ENCODE measurements at places on chromosomes 7 and 10. TPM values are rescaled to one million over a fixed set of nuclear protein-coding genes. Genes with fewer than 3 reads are reported as not detected.

GRCh38 chr10:60352105-60352504 is 37.6 kb downstream of the ANK3 start:
- no peak for DNase-seq
- no peaks in the 10 kb centered on the region for H3K27me3 ChIP-seq
- no peak overlapping the region for H3K27ac ChIP-seq
- H3K36me3 ChIP-seq = no peaks in the 10 kb centered on the region
- H3K4me3 ChIP-seq = no peak overlapping the region
- H3K4me1 ChIP-seq = peaks cover 18% of the 10 kb centered on the region

DNA sequence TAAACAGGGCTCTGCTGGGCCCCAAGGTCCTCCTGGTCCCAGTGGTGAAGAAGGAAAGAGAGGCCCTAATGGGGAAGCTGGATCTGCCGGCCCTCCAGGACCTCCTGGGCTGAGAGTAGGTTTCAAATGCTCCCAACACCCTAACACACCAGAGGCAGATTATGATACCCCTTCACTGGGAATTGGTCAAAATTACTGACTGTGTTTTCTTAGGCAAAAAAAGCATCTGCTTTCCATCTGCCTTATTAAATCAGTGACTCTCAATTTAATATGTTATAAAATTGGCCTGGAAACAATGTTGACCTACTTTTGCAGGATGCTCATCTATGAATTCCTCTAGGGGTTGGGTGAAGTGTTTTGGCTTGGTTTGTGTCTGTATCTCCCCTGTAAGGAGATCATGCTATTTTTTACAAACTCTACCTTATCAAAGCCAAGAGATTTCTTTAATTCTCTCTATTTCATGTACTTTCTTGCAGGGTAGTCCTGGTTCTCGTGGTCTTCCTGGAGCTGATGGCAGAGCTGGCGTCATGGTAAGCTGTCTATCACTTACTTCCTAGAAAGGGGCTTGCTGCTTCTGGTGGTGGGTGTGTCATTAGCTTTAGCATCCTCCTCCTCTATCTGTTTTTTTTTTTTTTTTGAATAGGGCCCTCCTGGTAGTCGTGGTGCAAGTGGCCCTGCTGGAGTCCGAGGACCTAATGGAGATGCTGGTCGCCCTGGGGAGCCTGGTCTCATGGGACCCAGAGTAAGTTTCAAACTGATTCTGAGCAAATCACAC is 15.9 kb downstream of the COL1A2 start:
- no peaks in the 10 kb centered on the region for H3K27me3 ChIP-seq
- no peak overlapping the region for H3K4me3 ChIP-seq
- no peaks in the 10 kb centered on the region for H3K36me3 ChIP-seq
- no peak overlapping the region for H3K27ac ChIP-seq
- H3K4me1 ChIP-seq = no peaks in the 10 kb centered on the region

DNA sequence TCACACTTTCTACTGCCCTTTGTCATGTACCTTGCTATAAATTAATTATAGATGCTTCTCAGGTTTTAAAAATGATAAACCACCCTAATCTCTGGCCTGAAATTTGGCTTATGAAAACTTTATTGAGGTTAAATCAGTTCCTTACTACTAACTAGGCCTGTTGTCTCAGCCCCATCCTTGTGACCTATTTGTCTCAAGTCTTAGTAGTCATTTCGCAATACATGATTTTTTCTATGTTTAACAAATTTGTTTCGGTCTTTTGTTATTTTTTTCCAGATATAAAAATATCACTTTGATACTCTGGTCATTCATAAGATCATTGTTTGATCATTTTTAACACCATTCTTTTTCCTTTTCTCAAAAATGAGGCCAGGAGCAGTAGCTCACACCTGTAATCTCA is 411.6 kb downstream of the GFRA1 start:
- no peaks in the 10 kb centered on the region for H3K36me3 ChIP-seq
- H3K27ac ChIP-seq = no peak overlapping the region
- no peaks in the 10 kb centered on the region for H3K27me3 ChIP-seq
- no peaks in the 10 kb centered on the region for H3K4me1 ChIP-seq
- no peak for DNase-seq

GRCh38 chr10:99395750-99396445 is 34.5 kb downstream of the GOT1 start:
- peak; percentile 91 for DNase-seq
- H3K36me3 ChIP-seq = peaks cover 15% of the 10 kb centered on the region
- peak overlapping the region; percentile 91 for H3K27ac ChIP-seq
- H3K27me3 ChIP-seq = no peaks in the 10 kb centered on the region

- peak; percentile 62 for DNase-seq
- peak overlapping the region; percentile 61 for H3K27ac ChIP-seq
- peaks cover 12% of the 10 kb centered on the region for H3K4me1 ChIP-seq
- H3K27me3 ChIP-seq = no peaks in the 10 kb centered on the region
Measured at GRCh38 chr7:137591421-137591837, 247.9 kb upstream of the PTN start.

- no peak for DNase-seq
- no peaks in the 10 kb centered on the region for H3K36me3 ChIP-seq
- no peak overlapping the region for H3K4me3 ChIP-seq
- H3K27ac ChIP-seq = no peak overlapping the region
- no peaks in the 10 kb centered on the region for H3K4me1 ChIP-seq
Measured at GRCh38 chr7:108418946-108419345, 37.3 kb downstream of the NRCAM start.

TMEM196 gene
- not detected for total RNA-seq

DNA sequence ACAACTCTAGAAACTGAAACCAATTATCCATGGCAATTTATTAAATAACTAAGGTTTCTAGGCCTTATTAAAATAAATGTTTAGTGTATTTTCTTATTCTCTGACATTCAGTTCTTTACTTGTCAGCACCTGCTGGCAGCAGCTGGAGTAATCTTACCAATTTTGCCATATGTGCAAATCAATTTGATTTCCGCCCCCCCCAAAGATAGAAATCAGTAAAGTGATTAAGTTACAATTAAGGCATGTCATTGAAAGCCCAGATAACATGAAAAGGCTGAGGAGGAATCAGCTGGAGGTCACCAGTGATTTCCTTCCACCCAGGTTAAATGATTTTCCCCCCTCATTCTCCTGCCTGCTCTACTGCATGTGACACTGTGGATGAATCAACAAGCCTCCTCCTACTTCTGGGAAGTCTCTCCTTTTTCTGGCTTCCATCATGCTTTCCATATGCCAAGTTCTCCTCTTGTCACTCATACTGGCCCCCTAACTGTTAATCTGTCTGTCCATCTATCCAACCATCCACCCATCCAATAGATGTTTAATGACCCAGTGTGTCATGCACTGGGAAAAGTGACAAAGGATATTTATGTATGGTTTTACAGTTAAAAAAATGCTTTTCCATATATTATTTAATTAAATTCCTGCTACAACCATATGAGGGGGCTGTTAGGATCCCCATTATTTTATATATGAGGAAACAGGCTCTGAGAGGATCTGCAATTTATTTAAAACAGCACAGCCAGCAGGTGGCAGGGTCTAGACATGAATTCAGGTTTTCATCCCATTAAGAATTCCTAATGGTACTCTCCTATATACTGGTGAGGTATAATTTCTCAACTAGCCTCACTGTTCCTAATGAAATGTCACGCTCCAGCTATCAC is 116.5 kb downstream of the ATXN7L1 start:
- no peak overlapping the region for H3K4me3 ChIP-seq
- no peaks in the 10 kb centered on the region for H3K36me3 ChIP-seq
- peak; percentile 85 for DNase-seq
- no peaks in the 10 kb centered on the region for H3K27me3 ChIP-seq
- H3K4me1 ChIP-seq = no peaks in the 10 kb centered on the region
- no peak overlapping the region for H3K27ac ChIP-seq

GRCh38 chr10:133237241-133237587 is 441 bp upstream of the VENTX start:
- no peaks in the 10 kb centered on the region for H3K36me3 ChIP-seq
- H3K27ac ChIP-seq = no peak overlapping the region
- no peak for DNase-seq
- H3K27me3 ChIP-seq = peaks cover 30% of the 10 kb centered on the region
- H3K4me3 ChIP-seq = no peak overlapping the region

DNA sequence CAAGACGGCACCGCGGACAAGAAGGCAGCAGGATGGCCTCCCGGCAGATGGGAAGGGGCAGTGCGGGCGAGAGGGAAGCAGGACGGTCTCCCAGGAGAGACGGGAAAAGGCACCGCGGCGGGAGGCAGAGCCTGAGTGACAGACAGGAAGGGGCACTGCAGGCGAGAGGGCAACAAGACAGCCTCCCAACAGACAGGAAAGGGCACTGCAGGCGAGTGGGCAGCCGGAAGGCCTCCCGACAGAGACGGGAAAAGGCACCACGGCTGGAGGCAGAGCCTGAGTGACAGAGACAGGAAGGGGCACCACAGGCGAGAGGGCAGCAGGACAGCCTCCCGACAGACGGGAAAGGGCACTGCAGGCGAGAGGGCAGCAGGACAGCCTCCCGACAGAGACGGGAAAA is 32.6 kb downstream of the ESYT2 start:
- peaks cover 18% of the 10 kb centered on the region for H3K36me3 ChIP-seq
- H3K4me3 ChIP-seq = no peak overlapping the region
- H3K27me3 ChIP-seq = no peaks in the 10 kb centered on the region
- H3K27ac ChIP-seq = no peak overlapping the region

DNA sequence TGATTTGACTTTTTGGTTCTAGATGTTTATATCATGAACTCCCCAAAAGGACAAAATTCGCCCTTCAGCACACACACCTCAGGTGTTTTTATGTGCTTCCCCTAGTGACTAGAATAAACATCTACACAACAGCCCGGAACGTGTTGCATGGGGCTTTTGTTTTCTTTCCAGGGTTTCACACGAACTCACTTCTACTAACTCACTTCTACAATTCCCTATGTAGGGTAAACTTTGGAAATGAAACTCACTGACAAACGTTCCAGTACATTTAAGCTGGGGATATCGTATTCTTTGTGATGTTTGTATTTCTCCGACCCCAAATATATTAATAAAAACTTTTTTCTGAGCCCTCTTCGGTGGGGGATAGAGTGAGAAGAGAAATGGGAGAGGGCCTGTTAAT is 1.4 kb downstream of the TRA2A start:
- no peaks in the 10 kb centered on the region for H3K27me3 ChIP-seq
- DNase-seq = peak; percentile 51
- peak overlapping the region; percentile 99 for H3K4me3 ChIP-seq
- H3K27ac ChIP-seq = no peak overlapping the region

GRCh38 chr7:66697449-66698438 is 42.8 kb upstream of the RABGEF1 start:
- H3K27ac ChIP-seq = no peak overlapping the region
- H3K36me3 ChIP-seq = no peaks in the 10 kb centered on the region
- no peaks in the 10 kb centered on the region for H3K27me3 ChIP-seq
- DNase-seq = peak; percentile 39
- H3K4me1 ChIP-seq = no peaks in the 10 kb centered on the region

GRCh38 chr10:44016589-44017482 is 368.1 kb downstream of the CXCL12 start:
- DNase-seq = no peak
- H3K4me3 ChIP-seq = no peak overlapping the region
- H3K4me1 ChIP-seq = no peaks in the 10 kb centered on the region
- H3K36me3 ChIP-seq = no peaks in the 10 kb centered on the region
- H3K27ac ChIP-seq = no peak overlapping the region
- H3K27me3 ChIP-seq = no peaks in the 10 kb centered on the region

- H3K36me3 ChIP-seq = no peaks in the 10 kb centered on the region
- no peaks in the 10 kb centered on the region for H3K27me3 ChIP-seq
- H3K4me1 ChIP-seq = 0 out of 2 replicates have a peak, but pooled peaks cover 6% of the 10 kb centered on the region
- no peak for DNase-seq
Measured at GRCh38 chr7:18753972-18754610, 258.5 kb downstream of the HDAC9 start.

GRCh38 chr10:99360934-99361333 is 31.8 kb downstream of the CNNM1 start:
- no peak overlapping the region for H3K4me3 ChIP-seq
- H3K4me1 ChIP-seq = no peaks in the 10 kb centered on the region
- no peaks in the 10 kb centered on the region for H3K36me3 ChIP-seq
- no peaks in the 10 kb centered on the region for H3K27me3 ChIP-seq

ECD gene
- total RNA-seq = 108 TPM

WDR86 gene
- total RNA-seq = not detected

GRCh38 chr10:122295451-122295809 is 24.3 kb downstream of the BTBD16 start:
- peaks cover 28% of the 10 kb centered on the region for H3K4me1 ChIP-seq
- H3K36me3 ChIP-seq = no peaks in the 10 kb centered on the region
- no peak overlapping the region for H3K27ac ChIP-seq

DNA sequence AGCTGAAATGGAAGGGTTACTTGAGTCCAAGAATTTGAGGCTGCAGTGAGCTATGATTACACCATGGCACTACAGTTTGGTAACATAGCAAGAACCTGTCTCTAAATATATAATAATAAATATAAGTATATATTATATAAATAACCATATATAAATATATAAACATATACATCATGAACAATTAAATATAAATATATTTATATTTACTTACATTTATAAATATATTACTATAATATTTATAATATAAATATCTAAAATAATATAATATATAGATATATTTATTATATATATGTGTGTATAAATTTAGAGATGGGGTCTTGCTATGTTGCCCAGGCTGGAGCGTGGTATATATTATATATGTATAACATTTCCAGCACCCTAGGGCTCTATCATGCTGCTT is 42.4 kb upstream of the LYZL1 start:
- no peaks in the 10 kb centered on the region for H3K4me1 ChIP-seq
- H3K27ac ChIP-seq = no peak overlapping the region
- no peaks in the 10 kb centered on the region for H3K36me3 ChIP-seq
- H3K27me3 ChIP-seq = peaks cover 1% of the 10 kb centered on the region
- no peak overlapping the region for H3K4me3 ChIP-seq

POU6F2 gene
- not detected for total RNA-seq

PARD3 gene
- total RNA-seq = 149 TPM

- peaks cover 8% of the 10 kb centered on the region for H3K4me1 ChIP-seq
- H3K27ac ChIP-seq = no peak overlapping the region
- no peaks in the 10 kb centered on the region for H3K27me3 ChIP-seq
Measured at GRCh38 chr7:6181136-6181535, 91.3 kb downstream of the CYTH3 start.

DNA sequence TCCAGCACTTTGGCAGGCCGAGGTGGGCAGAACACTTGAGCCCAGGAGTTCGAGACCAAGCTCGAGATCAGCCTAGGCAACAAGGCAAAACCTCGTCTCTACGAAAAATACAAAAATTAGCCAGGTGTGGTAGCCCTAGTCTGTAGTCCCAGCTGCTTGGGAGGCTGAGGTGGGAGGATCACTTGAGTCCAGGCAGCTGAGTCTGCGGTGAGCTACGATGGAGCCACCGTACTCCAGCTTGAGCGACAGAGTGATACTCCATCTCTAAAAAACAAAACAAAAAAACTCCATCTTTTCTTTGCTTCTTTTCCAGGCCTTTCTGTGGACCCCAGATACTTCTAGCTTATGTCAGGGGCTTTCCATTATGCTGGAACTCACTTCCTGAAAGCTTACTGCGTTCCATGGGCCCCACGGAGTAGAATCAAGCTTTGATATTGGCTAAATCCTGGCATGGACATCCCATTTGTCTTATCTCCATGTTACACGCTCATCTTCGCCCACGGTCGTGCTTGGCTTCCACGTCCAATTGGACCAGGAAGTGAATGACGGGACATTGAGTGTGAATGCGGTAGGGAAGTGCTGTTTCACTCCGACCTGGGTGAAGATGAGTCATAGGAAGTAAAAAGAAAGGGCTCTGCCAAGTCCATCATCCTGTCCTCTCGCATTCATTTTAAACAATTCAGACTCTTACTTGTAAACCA is 45.7 kb downstream of the FAM171A1 start:
- peak; percentile 78 for DNase-seq
- H3K36me3 ChIP-seq = no peaks in the 10 kb centered on the region
- peak overlapping the region; percentile 82 for H3K27ac ChIP-seq
- H3K4me3 ChIP-seq = no peak overlapping the region
